ENCODE measurements at places on chromosomes 5 and 9.

DNA sequence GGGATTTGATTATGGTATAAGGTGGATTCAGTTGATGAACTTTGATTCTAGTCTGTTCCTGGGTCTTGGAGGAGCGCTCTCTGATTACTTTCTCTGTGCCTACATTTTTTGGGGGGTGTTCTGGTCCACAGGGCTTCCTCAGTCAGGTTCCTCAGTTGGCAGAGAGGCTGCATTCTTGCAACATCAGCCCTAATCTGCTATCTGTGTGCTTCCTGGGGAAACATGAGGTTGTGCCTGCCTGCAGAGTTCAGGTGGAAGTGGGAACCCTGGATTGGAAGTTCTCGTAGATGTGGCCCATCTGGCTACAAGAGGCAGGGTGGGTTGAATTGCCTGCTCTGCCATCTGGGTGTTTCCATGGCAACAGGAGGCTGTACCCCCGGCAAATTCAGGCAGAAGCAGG, 24.5 kb downstream of the POLK start:
- no peak for DNase-seq

DNA sequence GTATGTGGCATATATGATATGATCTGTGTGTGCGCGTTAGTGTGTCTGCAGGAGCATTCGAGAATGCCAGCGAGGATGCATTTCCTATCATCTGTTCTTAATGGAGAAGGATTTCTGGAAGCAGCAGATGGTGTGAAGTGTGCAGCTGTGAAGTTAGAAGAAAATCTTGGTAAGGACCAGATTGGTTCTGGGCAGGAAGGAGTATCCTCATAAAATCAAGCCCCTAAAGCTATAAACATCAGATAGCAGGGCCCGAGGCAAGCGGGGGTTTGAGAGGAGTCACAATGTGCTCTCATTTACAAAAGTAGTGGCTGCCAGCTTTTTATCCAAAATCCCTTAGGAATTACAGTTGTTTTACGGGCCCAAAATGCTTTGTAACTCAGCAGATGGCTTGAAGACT, 40.0 kb downstream of the DAPK1 start:
- DNase-seq = no peak

GRCh38 chr5:82596451-82596850, 318.3 kb upstream of the RPS23 start:
- no peak for DNase-seq

DNA sequence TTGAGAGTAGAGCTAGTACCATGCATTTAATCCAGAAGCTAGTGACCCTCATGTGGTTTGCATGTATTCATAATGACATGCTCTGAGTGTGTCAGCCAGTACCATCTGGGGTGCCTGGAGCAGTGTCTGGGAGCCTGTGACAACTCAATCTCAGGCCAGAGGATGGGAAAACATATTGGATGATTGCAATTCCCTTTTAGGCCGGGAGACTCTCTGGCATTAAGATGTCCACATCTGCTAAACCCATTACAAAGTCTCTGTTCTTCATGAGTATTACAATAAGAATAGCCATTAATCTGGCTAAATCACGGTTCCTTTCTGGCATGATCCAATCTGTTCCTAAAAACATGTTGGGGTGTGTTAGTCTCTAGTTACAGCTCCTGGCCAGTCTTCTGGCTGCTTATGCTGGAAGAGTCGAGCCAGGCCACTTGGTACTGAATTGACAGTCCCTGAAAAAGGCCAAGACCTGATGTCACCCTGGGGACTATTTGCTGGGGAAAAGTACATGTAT, 475.7 kb downstream of the ENC1 start:
- DNase-seq = no peak

- no peak for DNase-seq
Measured at GRCh38 chr9:124436320-124436719, 13.9 kb upstream of the ADGRD2 start.

- DNase-seq = no peak
Measured at GRCh38 chr5:171428809-171429542, 9.5 kb downstream of the FGF18 start.

- no peak for DNase-seq
Measured at GRCh38 chr9:80664327-80665210, 1024.8 kb downstream of the TLE1 start.

DNA sequence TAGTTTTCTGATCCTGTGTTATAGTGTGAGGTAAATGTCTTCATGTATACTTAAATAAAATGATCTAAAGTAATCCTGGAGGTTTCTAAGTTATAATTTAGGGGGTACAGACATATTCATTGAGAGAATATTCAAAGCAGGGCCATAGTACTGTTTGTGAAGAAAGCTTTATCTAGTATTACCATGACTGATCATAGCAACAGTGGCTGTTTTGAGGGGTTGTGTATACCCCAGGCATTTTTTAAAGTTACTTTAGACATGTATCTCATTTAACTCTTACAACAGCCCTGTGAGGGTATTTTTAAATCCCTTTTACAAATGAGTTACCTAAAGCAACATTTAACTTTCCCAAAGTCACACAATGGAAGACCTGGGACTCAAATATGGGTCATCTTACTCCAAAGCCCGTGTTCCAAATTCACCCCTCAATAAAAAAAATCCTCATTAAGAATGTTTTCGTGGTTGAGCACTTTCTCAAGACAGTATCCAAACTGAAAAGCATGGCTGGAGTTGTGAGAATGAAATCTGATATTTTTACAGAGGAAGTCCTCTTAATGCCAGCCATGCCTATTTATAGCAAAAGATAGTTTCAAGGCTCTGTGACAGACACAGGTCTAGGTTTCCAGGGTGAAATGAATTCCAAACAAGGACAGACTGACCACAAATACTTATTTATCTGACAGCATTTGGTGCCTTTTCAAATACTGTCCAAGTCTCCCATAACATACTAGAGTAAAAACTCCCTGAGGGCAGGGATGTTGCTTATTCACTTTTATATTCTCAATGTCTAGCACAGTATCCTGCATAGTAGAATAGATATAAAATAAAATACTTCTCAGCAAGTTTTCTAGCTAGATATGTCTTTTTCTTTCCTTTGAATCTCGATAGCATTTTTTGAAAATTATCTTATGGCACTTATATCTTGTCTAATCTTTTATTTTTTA, 10.4 kb downstream of the STOM start:
- no peak for DNase-seq

- DNase-seq = no peak
Measured at GRCh38 chr5:135439231-135440205, 7.6 kb downstream of the DCANP1 start.

Data from stimulated activated CD4-positive, alpha-beta T cell treated with anti-CD3 and anti-CD28 coated beads, Interleukin-1b, Interleukin-23, amount 100 ng/mL, for 1 hour (primary cell).